Activated T-helper 17 cell treated with anti-CD3 and anti-CD28 coated beads, Interleukin-2, amount 50 U/mL, for 72 hours (primary cell): ENCODE measurements at places on chromosomes 2 and 18.

GRCh38 chr2:112626604-112627059 is 19.1 kb upstream of the SLC20A1 start:
- ATAC-seq, result peak; percentile 61

GRCh38 chr18:25467226-25467987 is 115.4 kb upstream of the ZNF521 start:
- ATAC-seq, result no peak

DNA sequence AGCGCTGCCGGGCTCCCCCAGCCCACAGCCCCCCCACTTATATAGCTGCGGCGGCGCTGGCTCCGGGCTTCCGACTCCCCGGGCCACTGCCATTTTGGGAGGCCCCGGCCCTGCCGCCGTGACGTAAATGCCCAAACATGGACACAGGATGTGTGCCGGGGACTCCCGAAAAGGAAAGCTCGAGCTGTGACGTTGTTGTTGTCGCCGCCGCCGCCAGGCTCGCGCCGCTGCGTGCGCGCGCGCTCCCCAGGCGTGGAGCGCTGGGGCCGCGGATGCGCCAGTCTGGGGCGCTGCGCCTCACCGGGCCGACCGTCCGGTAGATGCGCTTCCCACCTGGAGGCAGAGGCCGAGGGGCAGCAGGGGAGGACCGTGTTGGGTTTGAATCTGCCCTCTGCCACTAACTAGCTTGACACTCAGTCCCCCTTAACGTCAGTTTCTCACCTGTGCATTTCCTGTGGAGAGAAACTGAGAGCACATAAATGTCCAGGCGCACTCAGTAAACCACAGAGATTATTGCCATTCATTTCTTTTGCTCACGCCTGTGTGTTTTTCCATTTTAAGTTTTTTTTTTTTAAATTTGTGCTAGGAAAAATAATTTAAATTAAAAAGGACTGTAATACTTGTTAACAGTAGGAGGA is at the start of gene EGR4:
EGR4 (minus strand) TSS at position 15 of the 638 bp plus-strand sequence. CDS start 231 bp downstream, outside the sequence.
- peak; percentile 97 for ATAC-seq

DNA sequence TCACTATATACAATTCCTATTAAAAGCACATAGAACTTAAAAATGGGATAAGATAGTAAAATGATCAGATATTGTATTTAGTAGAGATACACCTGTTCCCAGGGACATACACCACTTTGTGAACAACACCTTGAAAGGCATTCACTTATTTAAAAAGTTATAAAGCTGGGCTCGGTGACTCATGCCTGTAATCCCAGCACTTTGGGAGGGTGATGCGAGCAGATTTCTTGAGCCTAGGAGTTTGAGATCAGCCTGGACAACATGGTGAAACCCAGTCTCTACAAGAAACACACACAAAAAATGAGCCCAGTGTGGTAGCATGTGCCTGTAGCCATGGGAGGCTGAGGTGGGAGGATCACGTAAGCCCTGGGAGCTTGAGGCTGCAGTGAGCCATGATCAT is 90.9 kb downstream of the RAPGEF4 start:
- ATAC-seq, result no peak
